ENCODE measurements at places on chromosomes 13 and 19.

- no peak for DNase-seq
Observed at GRCh38 chr19:51147663-51148062, 5.6 kb downstream of the SIGLEC7 start.

GRCh38 chr19:18441804-18442788 lies 4.2 kb upstream of the ISYNA1 start:
- no peak for DNase-seq

- no peak for DNase-seq
Observed at GRCh38 chr13:109274188-109274821, 512.1 kb downstream of the IRS2 start.

DNA sequence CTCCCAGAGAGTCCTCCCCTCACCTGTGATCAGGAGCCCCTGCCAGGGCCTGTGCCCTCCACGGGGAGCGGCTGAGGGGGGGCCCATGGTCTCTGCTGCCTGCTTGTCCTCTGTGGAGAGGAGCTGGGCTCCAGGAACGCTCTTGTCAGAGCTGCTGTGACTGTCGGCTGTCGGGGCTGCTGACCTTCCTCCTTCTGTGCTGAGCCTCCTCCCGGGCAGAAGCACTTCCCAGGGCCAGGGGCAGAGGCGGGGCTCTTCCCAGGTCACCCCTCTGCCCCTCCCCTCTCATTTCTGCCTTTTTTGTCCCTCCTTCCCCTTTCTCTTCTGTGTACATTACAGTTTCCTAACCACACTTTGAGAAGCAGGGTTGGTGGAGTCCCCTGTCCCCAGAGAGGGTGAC lies at the start of gene CEACAM4:
Gene CEACAM4, minus strand, starts transcription at position 198 of the 400 bp plus-strand sequence. Its CDS starts 111 bp downstream, at position 87.
- DNase-seq, result no peak

- no peak for DNase-seq
Observed at GRCh38 chr19:16136185-16136999, 7.1 kb upstream of the HSH2D start.

DNA sequence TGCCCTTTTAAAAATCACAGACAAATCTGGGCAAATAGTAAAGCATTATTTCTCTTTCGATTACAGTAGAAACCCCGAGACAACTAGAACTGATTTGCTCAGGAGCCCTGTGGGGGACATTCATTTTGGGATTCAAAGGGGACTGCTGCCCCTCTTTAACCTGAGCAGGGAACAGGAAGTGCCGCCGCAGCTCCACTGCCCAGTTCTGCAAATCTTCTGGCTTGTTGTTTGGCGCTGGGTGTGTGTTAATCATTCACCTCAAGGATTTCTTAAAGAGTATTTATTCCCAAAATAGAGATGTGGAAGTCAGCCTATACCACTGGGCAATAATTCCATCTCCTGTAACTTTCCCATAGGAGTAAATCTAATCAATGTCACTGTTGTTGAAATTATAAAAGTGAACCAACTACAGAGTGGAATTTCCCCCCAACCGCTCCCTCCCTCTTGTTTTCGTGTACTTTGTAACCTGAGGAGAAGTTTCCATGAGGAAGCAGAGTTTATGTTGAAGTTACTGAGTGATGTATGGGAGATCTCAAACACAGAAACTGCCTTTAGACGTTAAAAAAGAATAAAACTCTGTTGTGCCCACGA lies 515.8 kb downstream of the KLF12 start:
- DNase-seq, result no peak

GRCh38 chr19:55461974-55462626 lies 658 bp upstream of the ISOC2 start:
- DNase-seq, result no peak

GRCh38 chr13:62847520-62847919 lies 1431.9 kb upstream of the PCDH20 start:
- DNase-seq, result no peak

- DNase-seq, result no peak
Observed at GRCh38 chr19:16477311-16477710, 5.5 kb upstream of the EPS15L1 start.

DNA sequence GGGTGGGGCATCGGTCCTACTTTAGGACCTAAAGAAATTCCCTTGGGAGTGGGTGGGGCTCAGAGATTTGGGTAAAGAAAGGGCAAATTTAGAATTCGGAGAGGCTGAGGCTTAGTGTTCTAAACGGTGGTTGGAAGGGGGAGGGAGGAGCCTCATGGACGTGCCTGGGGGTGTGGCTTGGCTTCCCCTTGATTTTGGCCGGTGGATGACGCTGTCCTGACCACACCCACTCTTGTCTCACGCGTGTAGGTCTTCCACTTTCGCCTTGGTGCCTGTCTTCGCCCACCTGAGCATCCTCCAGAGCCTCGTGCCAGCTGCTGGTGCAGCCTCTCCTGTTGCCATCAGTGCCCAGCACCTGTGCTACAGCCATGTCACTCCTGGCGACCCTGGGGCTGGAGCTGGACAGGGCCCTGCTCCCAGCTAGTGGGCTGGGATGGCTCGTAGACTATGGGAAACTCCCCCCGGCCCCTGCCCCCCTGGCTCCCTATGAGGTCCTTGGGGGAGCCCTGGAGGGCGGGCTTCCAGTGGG lies 1.2 kb upstream of the NUP62 start:
- no peak for DNase-seq

DNA sequence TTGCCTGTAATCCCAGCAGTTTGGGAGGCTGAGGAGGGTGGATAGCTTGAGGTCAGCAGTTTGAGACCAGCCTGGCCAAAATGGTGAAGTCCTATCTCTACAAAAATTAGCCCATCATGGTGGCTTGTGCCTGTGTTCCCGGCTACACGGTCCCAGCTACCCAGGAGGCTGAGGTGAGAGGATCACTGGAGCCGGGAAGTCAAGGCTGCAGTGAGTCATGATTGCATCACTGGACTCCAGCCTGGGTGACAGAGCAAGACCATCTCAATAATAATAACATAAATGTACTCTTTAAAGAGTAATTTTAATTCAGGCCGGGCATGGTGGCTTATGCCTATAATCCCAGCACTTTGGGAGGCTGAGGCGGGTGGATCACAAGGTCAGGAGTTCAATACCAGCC lies 38.7 kb downstream of the SKA3 start:
- DNase-seq, result no peak

- DNase-seq, result no peak
Observed at GRCh38 chr13:73722120-73722519, 412.1 kb downstream of the KLF12 start.

- no peak for DNase-seq
Observed at GRCh38 chr13:27352698-27353097, 71.7 kb upstream of the GTF3A start.

DNA sequence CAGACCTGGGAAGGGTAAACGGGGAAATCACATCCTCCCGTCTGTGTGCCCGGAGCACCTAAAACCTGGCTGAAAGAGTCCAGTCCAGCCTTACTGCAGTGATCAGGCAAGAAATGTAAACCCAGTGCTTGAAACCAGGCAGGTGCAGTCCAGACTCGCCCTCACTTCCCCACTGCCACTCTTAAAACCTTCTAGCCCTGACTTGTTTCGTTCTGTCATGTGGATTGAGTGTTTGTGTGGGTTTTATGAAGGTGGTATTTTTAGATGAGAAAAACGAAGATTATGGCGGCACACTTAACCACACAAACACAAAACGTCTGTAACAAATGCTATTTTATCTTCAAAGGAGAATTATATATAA lies 839 bp upstream of the CKAP2 start:
- no peak for DNase-seq

DNA sequence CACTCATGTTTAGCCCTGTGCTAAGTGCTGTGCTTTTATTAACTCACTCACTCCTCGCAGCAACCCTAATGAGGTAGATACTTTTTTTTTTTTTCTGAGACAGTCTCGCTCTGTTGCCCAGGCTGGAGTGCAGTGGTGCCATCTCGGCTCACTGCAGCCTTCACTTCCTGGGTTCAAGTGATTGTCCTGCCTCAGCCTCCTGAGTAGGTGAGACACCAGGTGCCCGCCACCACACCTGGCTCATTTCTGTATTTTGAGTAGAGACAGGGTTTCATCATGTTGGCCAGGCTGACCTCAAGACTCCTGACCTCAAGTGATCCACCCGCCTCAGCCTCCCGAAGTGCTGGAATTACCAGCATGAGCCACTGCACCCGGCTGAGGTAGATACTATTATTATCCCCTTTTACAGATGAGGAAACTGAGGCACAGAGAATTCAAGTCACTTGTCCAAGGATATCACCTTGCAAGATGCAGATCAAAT lies 2.5 kb downstream of the ITPKC start:
- DNase-seq, result no peak

DNA sequence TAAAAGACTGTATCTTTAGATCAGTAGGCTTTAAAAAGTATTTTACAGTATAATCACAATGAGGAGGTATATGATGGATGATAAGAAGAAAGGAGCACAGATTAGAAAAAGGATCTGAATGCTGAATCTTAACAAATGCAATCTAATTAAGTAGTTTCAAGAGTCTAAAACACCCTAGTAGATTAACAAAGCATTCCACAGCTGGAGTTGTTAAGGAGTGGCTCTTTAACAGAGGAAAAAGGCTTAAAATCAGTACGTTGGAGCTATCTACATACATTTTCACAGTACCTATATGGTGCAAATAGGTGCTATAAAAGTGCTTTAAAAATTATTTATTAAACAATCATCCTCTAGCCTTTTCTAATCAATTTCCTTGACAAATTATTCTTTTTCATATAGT lies 34.5 kb downstream of the TSC22D1 start:
- no peak for DNase-seq

- no peak for DNase-seq
Observed at GRCh38 chr13:87778128-87778527, 107.0 kb downstream of the SLITRK5 start.

DNA sequence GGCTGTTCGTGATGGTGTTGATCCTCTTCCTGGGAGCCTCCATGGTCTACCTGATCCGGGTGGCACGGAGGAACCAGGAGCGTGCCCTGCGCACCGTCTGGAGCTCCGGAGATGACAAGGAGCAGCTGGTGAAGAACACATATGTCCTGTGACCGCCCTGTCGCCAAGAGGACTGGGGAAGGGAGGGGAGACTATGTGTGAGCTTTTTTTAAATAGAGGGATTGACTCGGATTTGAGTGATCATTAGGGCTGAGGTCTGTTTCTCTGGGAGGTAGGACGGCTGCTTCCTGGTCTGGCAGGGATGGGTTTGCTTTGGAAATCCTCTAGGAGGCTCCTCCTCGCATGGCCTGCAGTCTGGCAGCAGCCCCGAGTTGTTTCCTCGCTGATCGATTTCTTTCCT lies 12.2 kb upstream of the C19orf33 start:
- DNase-seq, result no peak

- DNase-seq, result no peak
Observed at GRCh38 chr13:113748101-113748861, 10.7 kb upstream of the TMEM255B start.

DNA sequence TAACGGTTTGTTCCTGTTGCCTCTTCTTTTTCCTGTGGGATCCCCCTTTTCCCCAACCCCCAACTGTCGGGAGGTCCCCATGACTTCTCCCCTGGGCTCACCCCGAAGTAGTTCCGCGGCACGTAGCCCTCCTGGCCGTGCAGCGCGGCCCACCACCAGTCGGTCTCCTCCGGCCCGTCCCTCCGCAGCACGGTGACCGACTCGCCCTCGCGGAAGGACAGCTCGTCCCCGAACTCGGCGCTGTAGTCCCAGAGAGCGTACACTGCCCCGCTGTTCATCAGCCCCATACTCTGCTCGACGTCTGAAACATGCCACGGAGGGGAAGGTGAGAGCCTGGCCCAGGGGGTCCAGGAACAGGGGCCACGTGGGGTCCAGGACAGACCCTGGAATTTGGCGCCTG lies 12.1 kb upstream of the ERCC2 start:
- no peak for DNase-seq

- DNase-seq, result no peak
Observed at GRCh38 chr19:4640247-4641000, 1.1 kb downstream of the TNFAIP8L1 start.

- no peak for DNase-seq
Observed at GRCh38 chr13:21383090-21383489, 76.0 kb downstream of the ZDHHC20 start.

GRCh38 chr13:89565476-89566100 lies 1781.9 kb upstream of the MIR17HG start:
- DNase-seq, result no peak

DNA sequence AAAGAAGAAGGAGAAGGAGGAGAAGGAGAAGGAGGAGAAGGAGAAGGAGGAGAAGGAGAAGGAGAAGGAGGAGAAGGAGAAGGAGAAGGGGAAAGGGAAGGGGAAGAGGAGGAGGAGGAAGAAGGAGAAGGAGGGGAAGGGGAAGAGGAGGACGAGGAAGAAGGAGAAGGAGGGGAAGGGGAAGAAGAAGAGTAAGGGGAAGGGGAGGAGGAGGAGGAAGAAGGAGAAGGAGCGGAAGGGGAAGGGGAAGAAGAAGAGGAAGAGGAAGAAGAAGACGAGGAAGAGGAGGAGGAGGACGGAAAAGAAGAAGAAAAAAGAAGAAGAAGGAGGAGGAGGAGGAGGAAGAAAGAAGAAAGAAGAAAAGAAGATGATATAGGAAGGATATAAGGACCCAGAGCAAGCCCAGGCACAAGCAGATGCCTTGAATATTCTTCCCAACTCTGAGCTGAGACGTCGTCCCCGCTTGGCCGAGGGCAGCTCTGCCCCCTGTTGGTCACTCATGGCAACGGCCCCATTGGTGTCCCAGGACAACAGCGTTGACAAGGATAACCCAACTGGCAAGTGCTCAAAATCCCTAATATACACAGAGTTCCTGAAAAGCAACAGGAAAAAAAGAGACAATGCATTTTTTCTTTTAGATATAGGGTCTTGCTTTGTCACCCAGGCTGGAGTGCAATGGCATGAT lies 30.6 kb upstream of the IGSF23 start:
- no peak for DNase-seq

DNA sequence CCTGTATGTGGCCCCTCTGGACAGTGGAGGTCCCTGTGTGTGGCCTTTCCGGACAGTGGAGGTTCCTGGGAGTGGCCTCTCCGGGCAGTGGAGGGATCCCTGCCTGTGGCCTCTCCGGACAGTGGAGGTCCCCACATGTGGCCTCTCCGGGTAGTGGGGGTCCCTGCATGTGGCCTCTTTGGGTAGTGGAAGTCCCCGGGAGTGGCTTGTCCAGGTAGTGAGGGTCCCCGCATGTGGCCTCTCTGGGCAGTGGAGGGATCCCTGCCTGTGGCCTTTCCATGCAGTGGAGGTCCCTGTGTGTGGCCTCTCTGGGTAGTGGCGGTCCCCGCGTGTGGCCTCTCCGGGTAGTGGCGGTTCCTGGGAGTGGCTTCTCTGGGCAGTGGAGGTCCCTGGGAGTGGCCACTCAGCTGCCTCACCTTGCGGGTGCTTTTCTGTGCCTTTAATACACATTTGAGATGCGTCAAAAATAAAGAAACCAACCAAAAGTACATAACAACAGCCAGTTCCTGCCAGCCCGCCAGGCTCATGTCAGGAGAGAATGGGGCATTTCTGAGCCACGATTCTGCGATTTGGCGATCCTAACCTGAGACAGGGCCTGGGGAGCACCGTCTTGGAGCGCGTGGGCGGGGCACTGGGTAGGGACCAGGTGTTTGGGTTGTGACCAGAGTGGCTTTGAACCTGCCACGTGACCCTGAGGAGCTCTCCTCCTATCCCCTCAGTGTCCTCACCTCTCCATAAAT lies 194.7 kb downstream of the ZNF536 start:
- DNase-seq, result peak; percentile 15

GRCh38 chr19:4647676-4648644 lies 8.6 kb downstream of the TNFAIP8L1 start:
- no peak for DNase-seq

DNA sequence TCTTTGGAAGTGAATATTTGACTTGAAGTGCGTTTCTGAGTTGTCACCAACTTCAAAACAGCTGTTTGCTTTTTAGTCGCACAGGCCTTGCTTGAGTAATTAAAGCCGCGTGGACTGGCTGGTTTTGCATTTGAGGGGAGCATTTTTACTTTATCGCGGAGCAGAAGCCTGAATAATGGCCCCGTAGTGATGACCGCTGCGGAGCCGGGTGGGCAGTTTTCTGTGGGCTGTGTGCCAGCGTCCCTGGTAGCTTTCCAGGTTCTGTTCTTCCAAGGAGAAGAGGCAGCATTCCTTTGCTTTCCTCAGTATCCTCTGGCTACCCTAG lies 1.1 kb downstream of the NAA16 start:
- peak; percentile 23 for DNase-seq
